ENCODE measurements at places on chromosomes 1 and 21.

DNA sequence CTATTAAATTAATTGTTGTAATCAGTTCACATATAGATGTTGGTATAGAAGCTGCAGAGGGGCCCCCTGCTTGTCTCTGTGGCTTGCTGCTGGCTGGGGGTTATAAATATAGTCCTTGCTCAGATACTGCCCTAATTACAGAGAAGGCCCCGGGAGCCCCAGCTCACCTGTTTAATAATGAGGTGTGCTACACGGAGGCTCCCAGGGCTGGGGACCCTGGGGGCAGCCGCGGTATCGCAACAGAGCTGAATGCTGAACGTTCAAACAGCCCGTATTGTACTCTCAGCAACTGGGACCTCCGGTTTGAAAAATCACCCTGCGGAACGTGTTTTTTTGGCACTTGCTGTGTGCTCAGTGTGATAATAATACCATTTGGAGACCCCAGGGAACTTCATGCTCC, 309.3 kb downstream of the CAMTA1 start:
- no peak for DNase-seq

GRCh38 chr1:41983451-41983850, 64.7 kb upstream of the HIVEP3 start:
- no peak for DNase-seq

- DNase-seq = peak; percentile 99
Measured at GRCh38 chr1:156767101-156767878, at the start of gene PRCC. PRCC (plus strand) TSS chr1:156767535; CDS start chr1:156767772, 237 bp downstream.

DNA sequence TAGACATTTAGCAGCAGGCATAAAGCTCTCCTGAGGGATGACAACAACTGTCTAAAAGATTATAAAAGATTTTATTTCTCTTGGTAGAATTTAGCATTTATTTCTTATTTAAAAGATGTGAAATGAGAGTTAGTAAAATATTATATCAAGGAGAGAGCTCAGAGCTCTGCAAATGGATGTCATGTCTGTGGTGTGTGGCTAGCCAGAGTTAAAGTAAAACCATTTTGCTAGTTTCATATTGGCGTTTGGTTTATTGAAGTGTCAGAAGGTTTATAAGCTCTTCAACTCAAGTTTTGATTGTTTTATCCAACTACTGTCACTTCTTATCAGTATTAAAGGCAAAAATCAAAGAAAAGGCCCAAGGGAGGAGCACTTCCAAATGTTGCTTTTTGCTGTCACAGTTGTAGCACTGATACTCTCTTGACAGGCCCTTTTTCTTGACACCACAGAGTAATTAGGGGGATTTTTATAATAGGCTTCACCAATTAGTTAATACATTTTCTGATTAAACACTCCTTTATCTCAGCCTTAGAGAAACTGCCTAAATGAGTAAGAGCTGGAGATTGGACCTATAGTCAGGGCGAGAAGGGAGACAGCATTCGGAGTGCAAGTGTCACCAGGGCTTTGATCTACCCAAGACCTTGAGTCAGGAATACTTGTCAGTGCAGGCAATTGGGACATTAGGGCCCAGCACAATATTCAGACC, 233.9 kb downstream of the PTBP2 start:
- DNase-seq = no peak

- DNase-seq = peak; percentile 64
Measured at GRCh38 chr1:153790966-153791647, 15.9 kb downstream of the SLC27A3 start.

DNA sequence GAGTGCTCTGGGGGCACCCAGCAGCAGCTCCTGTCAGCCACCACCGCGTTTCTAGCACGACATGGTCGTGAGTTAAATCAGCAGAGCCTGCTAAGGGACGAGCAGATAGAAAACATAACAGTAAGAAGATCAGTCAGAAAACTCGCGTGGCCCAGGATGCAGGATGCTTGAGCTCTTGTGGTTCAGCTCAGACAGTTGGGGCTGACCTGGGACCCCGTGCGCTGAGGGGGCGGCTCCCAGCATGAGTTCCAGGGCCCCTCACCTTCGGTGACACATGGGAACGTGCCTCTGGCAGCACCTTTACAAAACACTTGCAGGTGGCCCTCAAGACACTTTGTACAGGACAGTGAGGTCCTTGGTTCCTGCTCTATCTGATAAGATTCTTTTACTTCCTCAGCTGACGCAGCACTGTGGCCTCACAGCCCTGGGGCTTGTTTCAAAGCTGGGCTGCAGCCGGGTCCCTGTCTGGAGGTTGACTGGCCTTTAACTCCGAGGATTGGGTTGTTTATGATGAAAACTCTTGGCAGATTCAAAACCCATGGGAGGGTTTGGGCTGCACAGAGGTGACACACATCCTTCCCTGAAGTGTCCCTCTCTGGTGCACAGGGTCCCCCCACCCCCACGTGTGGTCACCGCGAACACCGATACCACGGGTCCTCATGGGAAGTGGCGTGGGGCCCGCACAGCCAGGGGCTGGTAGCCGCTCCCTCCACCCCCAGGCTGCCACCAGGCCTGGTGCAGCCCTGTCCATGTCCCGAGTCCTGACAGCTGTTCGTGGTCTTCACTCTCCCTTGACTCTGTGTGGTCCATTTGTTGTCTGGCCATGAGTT, 65.3 kb upstream of the COL6A1 start:
- no peak for DNase-seq

- DNase-seq = no peak
Measured at GRCh38 chr1:36300526-36300925, 5.6 kb upstream of the SH3D21 start.

- no peak for DNase-seq
Measured at GRCh38 chr1:77834771-77835334, 53.6 kb upstream of the NEXN start.

DNA sequence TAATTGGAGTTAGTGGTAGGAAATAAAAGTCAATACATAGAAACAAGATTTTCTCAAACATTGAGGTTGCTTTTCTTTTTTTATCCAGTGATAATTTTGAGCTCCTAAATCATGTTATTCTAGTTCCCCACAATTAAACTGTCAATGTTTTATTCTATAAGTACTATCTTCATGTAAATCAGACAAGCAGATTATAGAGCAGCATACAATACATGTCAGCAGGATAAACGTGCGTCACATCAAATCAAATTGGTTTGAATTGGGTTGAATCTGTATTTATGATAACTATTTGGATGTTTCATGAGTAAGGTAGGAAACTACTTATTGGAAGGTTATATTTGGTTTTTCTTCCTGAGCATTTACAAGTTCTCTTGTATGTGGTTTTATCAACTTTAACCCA, 2028.7 kb downstream of the NCAM2 start:
- DNase-seq = no peak

DNA sequence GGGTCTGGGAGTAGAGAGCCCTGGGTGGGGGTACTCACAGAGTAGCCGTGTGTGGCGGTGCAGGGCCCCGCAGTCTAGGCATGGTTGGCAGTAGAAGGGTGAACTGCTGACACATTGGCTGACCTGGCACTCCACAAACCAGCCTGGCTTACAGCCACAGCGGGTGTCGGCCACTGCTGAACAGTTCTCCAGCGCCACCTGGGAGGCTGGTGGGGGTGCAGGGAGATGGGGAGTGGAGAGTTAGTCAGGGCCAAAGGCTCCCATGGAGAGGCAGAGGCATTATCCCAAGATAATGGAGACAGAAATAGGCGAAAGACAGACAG, 1.5 kb downstream of the TNFRSF25 start:
- DNase-seq = peak; percentile 16

- DNase-seq = no peak
Measured at GRCh38 chr1:23384312-23385058, 14.8 kb upstream of the ZNF436 start.

DNA sequence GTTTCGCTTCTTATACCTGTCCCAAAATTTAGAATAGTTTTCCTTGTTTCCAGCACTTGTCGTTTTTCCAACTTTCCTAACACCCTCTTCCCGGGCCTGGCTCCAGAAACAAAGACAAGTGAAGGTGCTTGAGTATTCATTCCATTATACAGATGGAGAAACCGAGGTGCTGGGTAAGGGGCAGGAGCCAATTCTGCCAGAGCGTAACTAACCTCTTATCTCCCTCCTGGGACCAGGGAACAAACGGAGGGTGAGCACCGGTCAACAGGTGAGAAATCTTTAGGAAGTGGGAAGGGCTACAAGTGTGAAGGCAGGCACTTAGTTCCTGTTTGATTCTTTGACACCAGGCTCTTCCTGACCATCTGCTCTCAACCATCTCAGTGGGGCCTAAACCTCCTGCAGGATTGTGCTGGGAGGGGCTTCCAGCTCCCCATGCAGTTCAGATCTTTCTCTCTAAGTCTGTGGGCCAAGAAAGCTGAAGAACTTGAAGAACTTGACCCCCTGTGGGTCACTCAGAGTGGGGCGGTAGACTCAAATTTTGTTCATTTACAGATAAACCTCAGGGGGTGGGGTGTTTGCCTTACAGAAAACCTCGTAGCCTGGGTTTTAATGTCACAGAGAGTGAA, 8.7 kb downstream of the PLXNA2 start:
- no peak for DNase-seq

- no peak for DNase-seq
Measured at GRCh38 chr1:7561331-7561921, 209.7 kb upstream of the VAMP3 start.

GRCh38 chr21:43361493-43362296, 65.2 kb downstream of the SIK1 start:
- DNase-seq = peak; percentile 80

GRCh38 chr1:223513309-223513708, 120.1 kb downstream of the CCDC185 start:
- DNase-seq = no peak

GRCh38 chr1:229231754-229232119, 39.2 kb upstream of the RAB4A start:
- no peak for DNase-seq

DNA sequence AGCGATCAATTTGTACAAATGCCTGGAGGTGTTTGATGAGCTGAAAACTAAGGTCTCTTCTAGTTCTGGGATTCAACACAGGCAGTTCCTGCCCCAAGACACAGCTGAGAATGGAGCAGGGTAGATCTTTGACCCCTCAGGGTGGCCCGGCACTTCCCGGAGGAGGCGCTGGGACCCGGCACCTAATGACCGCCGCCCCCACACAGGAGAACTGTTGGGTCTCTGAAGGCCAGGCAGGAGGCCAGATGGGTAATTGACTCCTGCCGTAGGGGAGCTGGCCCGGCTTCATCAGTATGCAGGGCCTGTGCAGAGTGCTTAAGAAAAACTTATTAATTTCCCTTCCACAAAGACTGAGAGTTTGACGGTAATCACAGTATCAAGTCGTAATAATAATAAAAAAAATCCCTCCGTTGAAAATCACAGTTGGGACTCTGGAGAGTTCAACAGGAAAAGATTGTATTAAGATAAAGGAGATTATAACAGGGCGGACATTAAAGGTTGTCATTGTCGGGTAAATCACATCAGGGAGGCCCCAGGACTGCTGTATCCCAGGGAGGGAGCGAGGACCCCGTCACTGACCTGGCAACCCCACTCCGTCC, 51.7 kb downstream of the UBIAD1 start:
- DNase-seq = no peak

DNA sequence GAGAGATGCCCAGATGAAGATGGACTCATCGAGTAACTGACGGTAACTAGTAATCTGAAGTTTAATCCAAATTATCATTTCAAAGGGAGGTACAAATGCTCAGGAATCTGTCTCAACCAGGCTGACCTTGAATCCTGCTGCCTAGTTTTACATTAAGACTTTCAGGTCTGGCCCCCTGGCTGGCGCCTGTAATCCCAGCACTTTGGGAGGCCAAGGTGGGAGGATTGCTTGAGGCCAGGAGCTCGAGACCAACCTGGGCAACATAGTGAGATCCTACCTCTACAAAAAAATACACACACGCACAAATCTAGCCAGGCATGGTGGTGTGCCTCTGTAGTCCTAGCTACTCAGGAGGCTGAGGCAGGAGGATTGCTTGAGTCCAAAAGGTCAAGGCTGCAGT, 95.7 kb upstream of the AKT3 start:
- DNase-seq = no peak

DNA sequence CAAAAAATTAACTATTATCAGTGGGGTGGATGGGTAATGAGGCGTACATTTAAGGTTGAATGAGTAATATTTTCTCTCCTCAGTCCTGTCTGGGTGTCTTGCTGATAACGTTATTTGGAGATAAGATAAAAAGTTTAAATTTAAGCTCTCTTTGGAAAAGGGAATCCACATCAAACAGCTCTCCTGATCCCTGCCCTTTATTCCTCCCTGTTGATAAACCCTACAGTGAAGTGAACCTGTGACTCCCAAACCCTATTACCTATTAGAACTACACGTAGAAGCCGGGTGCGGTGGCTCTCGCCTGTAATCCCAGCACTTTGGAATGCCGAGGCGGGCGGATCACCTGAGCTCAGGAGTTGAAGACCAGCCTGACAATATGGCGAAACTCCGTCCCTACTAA, 9.9 kb upstream of the GPR161 start:
- no peak for DNase-seq

- no peak for DNase-seq
Measured at GRCh38 chr1:117181630-117182041, 29.1 kb downstream of the VTCN1 start.

DNA sequence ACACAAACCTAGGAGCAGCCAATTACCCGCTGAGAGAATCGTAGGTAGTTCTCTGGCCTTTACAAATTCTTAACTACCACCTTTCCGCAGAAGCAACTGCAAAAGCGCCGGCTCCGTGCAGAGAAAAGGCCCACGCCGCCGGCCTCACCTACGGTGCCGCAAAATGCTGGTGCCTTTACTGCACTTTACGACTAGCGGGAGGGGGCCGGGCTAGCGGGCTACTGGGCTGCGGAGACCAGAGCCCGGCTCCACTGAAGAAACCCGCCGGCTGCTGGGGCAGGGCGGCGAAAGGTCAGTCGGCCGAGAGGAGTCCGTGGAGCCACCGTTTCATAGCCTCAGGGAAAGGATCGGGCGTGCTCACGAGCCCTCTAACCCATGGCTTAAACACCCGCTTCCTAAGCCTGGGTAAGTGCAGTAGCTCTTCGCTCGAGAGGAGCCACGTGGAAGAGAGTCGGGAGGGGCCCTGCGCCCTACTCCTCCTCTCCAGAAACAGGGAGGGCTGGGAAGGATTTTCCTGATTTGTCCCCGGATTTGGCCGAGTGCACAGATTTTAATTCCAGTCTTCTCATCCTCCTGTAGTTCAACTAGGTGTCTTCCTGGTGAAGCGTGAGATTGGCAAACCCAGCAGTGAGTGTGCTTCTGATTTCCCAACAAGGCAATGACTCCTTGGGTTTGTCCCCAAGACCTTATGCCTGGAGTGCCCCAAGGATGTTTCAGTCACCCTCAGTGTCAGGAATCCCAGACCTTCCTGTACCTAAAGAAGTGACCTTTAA, at the start of gene DPH5:
Gene DPH5 (minus strand): TSS at position 128 of the 773 bp plus-strand sequence. CDS start 341 bp downstream, outside the sequence.
- peak; percentile 82 for DNase-seq

- DNase-seq = no peak
Measured at GRCh38 chr21:24881506-24881905, 725.8 kb downstream of the MRPL39 start.

DNA sequence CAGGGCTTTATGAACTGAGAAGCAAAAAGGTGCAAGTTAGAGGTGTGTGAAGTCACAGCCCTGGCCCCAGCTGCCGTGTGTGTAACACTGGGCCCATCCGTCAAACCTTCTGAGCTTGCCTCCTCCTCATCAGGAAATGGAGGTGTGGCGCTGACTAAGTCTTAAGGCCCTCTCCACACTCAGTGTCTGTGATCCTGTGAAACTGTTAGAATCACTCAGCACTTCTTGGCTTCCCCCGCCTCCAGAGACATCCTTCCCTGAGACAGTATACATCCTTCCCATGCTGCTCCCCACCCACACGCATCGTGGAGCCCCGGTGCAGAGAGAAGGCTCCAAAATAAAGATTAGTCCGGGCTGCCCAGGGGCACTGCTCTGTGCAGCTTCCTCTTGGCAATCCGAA, 33.3 kb downstream of the LRP8 start:
- DNase-seq = no peak
